ENCODE measurements at places on chromosomes 4 and X.

- no peak for DNase-seq
These were observed 58.8 kb upstream of the CLNK start for GRCh38 chr4:10743357-10743756.

DNA sequence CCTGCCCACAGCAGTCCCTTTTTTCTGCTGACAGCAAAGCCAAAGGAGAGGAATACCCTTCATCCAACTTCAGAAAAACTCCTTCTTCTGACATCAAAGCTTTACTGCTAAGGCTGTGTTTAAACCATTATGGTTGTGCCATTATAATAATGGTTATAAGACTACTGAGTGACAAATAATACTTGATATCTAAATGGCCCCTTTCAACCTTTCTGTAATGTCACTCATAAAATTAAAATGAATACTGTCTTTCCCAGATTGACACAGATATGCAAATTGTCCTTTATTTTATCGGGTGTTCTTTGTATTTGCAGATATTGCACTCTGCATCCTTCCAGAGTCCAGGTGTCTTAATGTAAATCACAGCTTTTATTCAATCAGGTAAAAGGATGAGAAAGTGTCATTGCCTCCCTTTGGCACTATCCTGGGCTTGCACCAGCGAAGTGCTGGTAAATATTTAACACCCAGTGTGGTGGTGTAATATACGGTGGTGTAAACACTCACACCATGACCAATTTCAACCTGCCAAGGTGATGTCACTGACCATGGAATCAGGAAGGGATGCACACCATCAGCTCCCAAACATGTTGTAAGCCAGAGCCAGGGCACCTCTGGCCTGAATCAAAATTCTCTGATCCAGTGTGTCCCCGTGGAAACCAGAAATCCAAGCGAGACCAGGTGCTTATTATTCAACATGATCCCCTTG, 139.4 kb upstream of the TENM3 start:
- DNase-seq = no peak

GRCh38 chr4:63214076-63214475, 1195.2 kb downstream of the TECRL start:
- no peak for DNase-seq

DNA sequence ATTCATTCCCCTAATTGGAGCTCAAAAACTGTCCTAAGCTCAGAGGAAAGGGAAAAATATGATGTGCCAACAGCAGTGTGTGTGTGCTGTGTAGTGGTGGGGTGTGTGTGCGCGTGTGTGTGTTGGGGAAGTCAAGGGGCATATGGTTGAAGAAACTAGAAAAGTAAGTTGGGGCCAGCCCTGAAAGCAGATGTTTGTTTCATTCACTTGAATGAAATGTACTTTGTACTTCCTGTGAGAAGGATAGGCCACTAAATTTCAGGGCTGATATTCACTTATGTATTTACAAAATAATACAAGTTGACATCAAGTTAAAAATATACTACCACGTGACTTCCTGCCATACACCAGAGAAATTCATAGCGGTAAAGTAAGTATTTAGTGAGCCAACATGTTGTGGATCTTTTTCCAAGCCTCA, 151.3 kb upstream of the JADE1 start:
- DNase-seq = no peak

- no peak for DNase-seq
These were observed 19.4 kb downstream of the NIPAL1 start for GRCh38 chr4:48035952-48036351.

DNA sequence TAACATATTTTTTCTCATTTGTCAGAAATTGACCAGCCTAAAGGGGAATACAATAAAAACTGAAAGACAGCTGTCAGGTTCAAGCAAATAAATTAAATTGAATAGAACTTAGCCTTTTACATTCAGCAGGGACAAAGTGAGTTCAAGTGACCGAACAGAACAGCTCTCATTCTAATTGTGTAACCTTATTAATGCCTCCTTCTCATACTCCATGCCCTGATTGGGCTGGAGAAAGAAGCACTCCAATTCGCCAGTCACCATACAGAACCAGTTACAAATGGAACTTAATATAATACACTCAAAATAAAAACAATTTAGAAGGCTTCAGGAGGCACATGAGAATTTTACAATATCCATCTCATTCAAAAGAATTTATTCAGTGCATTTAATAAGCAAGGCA, 8.0 kb downstream of the PPP3CA start:
- no peak for DNase-seq

GRCh38 chrX:129233786-129234185, 289.5 kb downstream of the SMARCA1 start:
- DNase-seq = no peak

DNA sequence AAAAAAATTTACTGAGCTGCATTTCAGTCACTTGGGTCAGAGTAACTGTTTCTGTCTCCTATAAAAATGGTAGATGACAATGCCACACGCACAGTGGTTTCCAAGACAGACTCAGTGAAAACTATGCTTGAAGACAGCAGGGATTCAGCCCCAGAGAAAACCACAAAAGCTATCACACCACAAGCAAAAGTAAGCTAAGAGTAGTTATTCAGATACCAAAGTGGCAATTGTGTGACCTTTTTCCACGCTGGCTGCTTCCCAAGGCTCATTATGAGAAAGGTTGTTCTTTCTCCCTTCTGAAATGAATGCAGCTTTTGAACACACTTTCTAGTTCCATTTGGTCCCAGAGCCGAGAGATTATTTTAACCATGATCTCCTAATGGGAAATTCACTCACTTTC, 46.4 kb upstream of the GPM6B start:
- no peak for DNase-seq

DNA sequence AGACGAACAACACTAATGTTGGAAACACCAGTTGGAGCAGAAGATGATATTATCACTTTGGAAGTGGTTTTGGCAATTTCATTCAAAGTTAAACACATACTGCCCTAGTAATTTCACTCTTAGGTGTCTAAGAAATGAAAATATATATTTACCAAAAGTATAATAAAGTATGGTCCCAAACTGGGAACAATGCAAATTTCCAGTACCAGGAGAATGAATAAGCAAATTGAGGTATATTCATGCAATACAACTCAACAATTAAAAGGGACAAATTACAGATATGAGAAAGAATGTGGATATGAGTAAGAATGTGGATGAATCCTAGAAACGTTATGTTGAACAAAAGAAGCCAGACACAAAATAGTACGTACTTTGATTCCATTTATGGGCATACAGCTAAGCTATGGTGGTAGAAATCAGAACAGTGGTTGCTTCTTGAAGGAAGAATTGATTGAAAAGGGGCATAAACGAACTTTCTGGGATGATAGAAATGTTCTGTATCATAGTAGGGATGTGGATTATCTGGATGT, 10.0 kb downstream of the ELMOD2 start:
- DNase-seq = no peak

GRCh38 chr4:78058591-78059523, 1.7 kb downstream of the FRAS1 start:
- no peak for DNase-seq

DNA sequence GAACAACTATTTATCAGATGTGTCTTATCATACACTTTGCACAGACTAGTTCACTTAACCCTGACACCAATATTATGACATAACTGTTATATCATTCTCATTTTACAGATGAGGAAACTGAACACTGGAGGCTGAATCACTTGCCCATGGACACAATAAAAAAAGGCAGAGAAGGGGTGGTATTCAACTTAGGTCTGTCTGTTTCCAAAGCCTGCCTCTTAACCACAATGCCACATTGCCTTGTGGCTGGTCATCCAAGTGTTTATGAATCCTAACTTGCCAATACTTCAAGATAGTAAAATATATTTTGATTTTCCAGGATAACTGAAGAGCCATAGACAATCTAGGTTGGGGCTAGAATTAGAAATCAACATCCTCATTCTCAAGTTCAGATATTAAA, 327.8 kb downstream of the NR3C2 start:
- no peak for DNase-seq

DNA sequence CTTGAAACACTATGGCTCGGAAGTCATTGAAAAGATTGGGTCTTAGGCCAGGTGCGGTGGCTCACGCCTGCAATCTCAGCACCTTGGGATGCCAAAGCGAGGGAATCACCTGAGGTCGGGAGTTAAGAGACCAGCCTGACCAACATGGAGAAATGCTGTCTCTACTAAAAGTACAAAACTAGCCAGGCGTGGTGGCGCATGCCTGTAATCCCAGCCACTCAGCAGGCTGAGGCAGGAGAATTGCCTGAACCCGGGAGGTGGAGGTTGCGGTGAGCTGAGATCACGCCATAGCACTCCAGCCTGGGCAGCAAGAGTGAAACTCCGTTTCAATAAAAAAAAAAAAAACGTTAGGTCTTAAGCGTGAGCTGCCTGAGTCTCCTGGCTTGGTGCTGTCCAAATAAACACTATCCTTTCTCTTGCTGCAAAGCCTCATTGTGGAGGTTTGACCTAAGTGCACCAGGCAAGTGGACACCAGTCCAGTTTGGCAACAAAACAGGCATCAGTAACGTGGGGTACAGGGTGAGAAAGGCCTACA, 185.9 kb downstream of the DHRSX start:
- DNase-seq = no peak

DNA sequence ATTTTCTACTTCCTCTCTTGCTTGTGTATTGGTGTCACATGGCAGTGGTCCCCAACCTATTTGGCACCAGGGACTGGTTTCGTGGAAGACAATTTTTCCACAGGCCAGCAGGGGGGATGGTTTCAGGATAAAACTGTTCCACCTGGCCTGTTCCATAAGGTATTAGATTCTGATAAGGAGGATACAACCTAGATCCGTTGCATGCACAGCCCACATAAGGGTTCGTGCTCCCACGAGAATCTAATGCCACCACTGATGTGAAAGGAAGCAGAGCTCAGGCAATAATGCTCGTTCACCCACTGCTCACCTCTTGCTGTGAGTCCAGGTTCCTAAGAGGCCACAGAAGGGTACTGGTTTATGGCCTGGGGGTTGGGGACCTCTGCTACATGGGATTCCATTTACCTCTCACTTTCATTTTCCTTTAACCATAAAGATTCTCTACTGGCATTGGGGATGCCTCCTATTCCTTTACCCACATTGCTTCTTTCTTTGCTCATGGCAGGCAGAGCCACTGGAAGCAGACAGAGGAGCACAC, 38.1 kb downstream of the SEC31A start:
- no peak for DNase-seq

GRCh38 chr4:15753786-15754185, 24.3 kb upstream of the CD38 start:
- no peak for DNase-seq

DNA sequence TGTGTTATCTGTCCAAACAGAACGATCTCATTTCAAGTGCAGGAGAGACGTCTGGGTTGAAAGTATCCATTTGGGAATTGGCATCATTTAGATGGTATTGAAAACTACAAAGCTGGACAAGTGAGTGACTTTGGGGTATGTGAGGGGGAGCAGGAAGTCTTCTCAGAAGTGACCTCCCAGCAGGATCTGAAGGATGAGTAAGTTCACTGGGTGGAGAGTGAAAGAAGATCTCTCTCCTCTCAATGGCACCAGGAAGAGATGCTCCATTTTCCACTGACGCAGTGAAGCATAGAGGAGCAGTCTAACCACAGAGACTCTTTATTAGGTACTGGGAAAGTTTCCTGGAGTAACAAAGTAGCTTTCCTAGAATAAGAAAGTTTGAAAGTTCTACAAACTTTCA, 161.0 kb downstream of the CPE start:
- no peak for DNase-seq

- DNase-seq = no peak
These were observed 13.1 kb downstream of the TAB3 start for GRCh38 chrX:30875957-30876356.

- DNase-seq = peak; percentile 20
These were observed at the start of gene RNF212 for GRCh38 chr4:1113311-1114009. Gene RNF212 (minus strand): TSS chr4:1113564. CDS start chr4:1113464, 100 bp downstream.

DNA sequence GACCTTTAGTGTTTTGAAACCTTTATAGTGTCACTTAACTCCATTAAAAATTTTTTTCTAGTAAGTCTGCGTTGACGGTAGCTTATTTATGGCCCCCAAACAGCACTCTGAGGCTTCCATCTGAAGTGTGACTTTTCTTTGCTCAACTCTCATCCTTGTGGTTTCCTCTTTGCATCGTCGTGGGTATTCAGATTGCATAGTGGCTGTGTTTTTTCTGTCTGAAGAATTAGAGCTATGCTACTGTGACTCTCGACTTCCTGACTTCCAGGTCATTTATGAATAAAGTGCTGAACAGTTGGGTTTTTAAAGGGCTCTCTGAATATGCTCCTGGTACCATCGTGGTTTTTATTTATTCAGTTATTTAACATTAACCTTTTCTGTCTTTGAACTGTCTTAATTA, 44.9 kb downstream of the JADE1 start:
- peak; percentile 22 for DNase-seq

- no peak for DNase-seq
These were observed 26.7 kb downstream of the CTBP1 start for GRCh38 chr4:1222036-1222789.

DNA sequence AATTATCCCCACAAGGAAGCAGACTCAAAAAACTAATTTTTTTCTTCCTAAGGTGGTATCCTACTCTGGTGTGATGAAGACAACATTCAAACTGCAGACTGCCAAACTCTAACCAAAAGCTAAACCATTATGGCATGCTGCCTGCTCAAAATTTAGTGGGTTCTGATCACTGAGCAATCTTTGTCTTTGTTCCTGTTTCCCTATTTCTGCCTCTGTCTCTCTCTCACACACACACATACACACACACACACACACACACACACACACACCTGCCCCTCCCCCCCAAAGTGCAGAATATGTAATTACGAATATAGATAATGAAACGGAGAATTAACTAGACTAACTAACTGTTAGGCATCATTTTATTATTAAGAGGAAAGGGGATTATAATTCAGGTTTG, 1278.6 kb downstream of the PCDH7 start:
- DNase-seq = no peak

GRCh38 chr4:8114456-8115202, 44.0 kb downstream of the ABLIM2 start:
- DNase-seq = no peak

- DNase-seq = no peak
These were observed 9.5 kb downstream of the WDR44 start for GRCh38 chrX:118355225-118355920.

DNA sequence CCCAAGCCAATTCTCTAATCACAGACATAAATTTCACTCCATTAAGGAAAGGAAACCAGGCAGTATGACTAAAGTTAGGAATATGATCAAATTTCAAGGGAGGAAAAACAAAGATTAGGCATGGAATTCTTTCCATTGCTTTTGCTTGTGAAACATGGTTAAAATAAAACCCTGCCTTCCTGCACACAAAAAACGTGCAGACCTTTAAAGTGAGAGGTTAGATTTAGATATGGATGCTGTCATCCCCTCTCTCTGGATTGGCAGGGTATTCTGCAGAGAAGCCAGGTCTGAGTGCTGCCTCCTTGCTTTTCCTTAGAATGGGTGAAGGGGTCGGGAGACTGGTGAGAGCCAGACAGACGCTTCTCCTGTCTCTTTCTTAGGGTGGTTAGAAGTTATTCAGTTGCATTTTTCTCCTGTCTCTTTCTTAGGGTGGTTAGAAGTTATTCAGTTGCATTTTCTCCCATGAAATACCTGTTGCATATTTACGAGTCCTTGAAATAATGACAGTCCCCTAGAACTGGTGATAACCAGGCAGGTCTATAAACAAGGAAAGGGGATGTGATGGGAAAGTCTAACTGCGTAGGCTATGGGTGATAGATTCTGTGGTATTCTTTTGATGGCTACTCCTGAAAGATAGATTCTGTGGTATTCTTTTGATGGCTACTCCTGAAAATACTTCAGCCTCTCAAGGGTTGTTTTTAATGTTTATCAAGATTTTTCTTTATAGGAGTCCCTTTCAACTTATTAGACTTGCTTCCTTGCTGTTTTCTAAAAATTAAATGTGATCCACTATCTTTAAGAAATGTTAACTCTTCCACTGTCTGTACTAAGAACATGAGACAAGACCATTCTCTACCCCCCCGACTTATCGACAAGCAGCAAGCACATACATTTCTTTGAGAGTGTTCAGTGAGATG, 163.6 kb downstream of the SPRY1 start:
- DNase-seq = no peak

Data from T-cell (primary cell).